Effector memory CD8-positive, alpha-beta T cell (primary cell): ENCODE measurements at places on chromosomes 2 and 18.

GRCh38 chr2:59073286-59073685 lies 832.2 kb upstream of the FANCL start:
- DNase-seq, result no peak

- DNase-seq, result no peak
These were observed 40.2 kb downstream of the MCFD2 start for GRCh38 chr2:46875226-46875899.

- no peak for DNase-seq
These were observed 24.0 kb downstream of the C2orf49 start for GRCh38 chr2:105361102-105361889.

- DNase-seq, result no peak
These were observed 124.9 kb downstream of the PIGN start for GRCh38 chr18:62061821-62062478.

DNA sequence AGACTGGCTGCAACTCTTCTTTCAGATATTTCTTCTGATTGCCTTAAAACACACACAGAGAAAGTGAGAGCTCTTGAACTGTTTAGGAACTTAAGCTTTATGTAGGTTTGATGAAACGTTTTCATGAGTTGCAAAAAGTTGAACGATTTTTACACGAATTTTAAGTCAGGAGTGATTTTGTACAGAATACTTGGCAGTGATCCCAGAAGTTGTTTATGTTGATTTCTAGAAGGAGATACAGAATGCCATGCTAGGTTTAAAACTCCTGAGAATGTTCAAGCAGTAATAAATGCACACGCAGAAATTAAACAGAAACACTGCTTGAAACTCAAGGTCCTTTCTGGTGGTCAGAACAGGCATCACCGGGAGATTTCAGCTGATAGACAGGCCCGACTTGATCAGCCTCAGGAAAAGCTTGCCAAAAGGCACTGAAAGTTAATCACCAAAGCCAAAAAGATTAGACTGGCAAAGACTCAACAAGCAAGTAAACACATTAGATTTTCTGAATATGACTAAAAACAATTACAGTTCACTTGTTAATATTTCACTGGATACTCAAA lies 123.1 kb downstream of the SOCS6 start:
- DNase-seq, result no peak

- DNase-seq, result no peak
These were observed 93.8 kb downstream of the CMPK2 start for GRCh38 chr2:6771634-6772611.

- no peak for DNase-seq
These were observed at the start of gene HDAC4 for GRCh38 chr2:239400596-239401066. HDAC4 (minus strand) TSS chr2:239401020; CDS start chr2:239352699, 48,321 bp downstream.

- no peak for DNase-seq
These were observed 43.6 kb downstream of the GPC1 start for GRCh38 chr2:240479111-240479501.

DNA sequence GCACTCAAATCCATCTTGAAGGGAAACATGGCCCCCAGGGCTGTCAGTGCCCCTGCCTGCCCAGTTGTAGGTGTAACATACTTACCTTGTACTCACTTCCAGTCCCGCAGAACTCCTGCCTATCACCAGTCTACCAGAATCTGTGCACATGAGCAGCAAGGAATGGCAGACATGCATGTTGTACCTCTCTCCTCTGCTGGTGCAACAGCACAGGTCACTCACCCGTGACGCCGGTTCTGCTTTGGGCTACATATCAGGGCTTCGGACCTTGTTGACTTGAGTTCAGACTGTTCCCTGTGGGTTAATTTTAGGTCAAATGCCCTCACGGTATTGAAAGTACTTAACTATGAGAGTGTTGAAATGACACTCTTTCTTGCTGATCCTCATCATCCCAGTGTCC lies 215.7 kb downstream of the TPGS2 start:
- no peak for DNase-seq

GRCh38 chr18:36633961-36634412 lies 194.8 kb downstream of the TPGS2 start:
- no peak for DNase-seq

DNA sequence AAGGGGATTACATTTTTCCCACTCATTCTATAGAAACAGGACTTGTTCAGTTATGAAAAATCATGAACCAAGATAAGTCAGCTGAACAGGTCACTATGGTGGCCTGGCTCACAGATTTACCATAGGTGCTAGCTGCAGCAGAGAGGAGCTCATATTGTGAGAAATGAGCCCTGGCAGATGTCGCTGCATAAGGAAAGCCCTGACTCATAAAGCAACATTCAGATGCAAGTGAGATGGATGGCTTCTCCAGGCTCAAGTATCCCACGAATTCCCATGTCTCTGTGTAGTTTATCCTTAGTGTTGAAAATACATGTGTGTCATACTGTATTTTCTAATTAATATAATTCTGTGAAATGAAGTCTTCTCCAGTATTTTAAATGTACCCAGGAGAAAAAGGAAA lies 115.0 kb upstream of the LHCGR start:
- no peak for DNase-seq

GRCh38 chr2:16675781-16676180 lies 10.1 kb upstream of the CYRIA start:
- no peak for DNase-seq

- DNase-seq, result no peak
These were observed 84.9 kb downstream of the MAPK4 start for GRCh38 chr18:50644807-50645206.

- no peak for DNase-seq
These were observed 16.2 kb upstream of the ALPI start for GRCh38 chr2:232439758-232440135.

DNA sequence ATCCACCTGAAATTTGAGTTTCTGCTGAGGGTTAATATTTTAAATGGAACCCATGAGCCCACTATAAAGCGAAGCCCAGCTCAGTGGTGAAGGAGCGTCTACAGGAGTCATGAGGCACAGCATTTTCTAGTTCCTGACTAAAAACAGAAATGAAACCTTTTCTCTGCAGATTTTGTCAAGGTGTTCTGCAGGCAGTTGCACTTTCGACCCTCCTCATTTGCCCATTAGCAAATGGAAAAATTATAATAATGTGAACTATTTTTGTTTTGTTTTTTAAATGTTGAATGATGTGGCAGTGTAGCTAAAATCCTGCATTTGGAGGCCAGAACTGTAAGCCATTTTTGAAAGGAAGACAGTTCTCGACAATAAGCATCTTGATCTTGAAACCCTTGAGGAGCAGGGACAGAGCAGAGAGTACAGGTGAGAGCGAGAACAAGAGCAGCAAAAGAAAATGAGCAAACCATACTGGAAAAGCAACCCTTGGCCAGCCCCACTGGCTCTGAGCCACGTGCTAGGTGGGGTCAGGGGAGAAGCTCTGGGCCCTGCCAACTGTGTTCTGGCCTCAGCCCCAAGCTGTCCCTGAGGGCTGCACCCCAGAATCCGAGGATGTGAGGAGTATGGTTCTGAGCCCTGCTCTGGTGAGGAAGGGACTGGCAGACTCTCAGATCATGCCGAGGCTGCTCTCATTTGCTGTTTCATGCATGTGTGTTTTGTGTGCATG lies 26.4 kb upstream of the COPS8 start:
- no peak for DNase-seq

DNA sequence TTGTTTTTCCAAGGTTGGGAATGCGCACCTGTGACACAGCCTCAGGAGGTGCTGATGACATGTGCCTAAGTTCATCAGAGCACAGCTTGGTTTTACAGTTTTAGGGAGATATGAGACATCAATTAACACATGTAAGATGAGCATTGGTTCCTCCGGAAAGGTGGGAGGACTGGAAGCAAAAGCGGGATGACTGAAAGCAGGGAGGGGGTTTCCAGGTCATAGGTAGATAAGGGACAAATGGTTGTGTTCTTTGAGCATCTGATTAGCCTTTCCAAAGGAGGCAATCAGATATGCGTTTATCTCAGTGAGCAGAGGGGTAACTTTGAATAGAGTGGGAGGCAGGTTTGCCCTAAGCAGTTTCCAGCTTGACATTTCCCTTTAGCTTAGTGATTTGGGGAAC lies 26.3 kb downstream of the CAPG start:
- no peak for DNase-seq

DNA sequence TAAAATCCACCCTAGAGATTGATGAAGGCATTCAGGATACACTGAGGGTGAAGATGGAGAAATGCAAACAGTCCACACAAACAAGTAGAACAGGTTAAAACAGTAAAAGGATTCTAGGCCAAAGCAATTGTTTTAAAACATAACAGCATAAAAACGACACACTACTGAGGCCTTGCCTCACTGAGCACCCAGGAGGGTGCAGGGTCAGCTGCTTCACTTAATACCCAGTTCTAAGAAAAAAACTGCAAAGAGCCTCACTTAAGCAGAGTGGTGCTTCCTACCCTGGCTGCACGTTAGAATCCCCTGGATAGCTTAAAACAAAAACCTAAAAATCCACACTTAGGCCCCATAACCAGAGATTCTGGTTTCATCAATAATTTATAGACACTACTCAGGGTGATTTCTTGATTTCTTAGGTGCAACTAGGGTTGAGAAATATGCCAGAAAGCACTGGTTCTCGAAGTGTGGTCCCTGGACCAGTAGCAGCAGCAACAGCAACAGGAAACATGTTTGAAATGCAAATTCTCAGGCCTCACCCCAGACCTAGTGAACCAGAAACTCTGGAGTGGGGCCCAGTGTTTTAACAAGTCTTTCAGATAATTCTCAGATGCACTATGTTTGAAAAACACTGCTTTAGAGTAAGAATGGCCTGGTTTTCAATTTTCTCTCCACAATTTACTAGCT lies 279.1 kb downstream of the ZEB2 start:
- DNase-seq, result no peak

GRCh38 chr18:62883937-62884735 lies 168.8 kb downstream of the PHLPP1 start:
- DNase-seq, result no peak
